CD4-positive, alpha-beta T cell treated with Interleukin-6 at 100 ng/mL for 8 hours (primary cell): ENCODE measurements at places on chromosomes 5 and 9.

DNA sequence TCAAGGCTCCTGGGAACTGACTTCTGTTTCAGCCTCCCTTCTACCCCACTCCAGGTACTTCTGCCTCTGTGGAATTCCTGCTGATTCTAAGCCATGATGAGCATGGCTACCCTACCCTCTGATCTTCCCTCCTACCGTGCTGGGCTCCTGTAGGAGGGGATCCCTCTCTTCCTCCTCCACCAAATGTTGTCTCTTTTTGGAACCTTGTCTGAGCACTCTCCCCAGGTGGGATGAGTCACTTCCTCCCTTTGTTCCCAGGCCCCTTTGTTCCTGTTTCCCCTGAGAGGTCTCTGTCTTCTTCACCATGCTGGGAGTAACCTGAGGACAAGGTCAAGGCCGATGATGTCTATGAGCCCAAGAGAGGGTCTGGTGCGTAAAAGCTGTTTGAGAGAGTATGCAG is 213.2 kb downstream of the GABBR2 start:
- DNase-seq, result no peak

DNA sequence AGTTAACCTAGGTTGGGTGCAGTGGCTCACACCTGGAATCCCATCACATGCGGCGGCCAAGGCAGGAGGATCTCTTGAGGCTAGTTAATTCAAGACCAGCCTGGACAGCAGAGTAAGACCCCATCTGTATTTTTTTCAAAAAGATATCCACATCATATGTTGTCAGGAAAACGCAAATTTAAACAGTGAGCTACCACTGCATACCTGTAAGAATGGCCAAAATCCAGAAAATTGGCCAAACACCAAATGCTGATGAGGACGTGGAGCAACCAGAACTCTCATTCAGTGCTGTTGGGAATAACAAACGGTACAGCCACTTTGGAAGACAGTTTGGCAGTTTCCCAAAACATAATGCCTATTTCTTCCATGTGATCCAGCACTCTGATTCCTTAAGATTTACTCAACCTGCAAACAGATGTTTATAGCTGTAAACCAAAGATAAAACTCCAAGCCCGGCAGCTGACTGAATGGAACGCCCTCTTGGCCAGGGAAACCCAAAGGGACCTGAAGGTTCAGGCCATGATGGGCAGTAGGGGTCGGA is 12.4 kb downstream of the CEL start:
- DNase-seq, result no peak

DNA sequence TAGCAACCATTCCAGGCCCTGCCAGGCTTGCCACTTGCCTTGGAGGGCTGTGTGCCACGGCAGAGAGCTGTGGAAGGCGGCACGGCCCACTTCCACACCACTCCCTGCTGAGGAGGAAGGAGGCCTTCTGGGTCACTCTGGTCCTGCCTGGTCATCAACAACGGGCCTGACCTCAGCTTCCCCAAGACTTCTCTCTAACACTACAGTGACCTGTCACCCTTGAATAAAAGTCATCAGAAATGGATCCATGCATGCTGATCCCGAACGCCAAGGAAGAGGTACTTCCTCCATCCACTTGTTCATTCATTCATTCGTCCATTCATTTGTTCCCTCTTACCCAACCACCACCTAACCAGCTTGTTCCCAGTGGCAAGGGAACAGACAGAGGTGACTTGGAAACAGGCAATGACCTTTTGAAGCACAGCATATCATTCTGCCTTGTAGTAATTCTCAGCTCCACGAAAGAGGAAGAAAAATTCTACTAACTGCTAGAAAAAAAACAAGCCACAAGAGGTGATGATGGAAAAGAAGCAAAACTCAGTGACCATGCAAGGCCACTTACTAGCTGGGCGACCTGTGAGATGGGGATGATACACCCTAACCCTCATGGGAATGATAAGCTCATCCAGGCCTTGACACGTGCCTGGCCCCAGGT is 58.6 kb downstream of the STK10 start:
- DNase-seq, result no peak

GRCh38 chr5:11737010-11737409 is 167.2 kb downstream of the CTNND2 start:
- no peak for DNase-seq

DNA sequence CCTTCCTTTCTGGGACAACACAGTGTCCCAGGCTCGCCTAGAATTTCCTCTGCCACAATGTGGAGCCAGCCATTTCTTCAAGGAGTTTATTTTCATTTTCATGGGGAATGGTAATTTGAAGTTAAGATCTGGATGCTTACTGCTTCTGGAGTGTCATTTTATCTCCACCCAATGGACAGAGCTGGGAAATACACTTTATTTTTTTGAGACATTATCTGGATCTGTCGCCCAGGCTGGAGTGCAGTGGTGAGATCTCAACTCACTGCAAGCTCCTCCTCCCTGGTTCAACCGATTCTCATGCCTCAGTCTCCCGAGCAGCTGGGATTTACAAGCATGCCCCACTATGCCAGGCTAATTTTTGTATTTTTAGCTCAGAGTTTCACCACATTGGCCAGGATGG is 12.7 kb upstream of the THG1L start:
- DNase-seq, result peak; percentile 58

GRCh38 chr9:108786322-108786721 is 69.5 kb downstream of the ACTL7B start:
- no peak for DNase-seq

GRCh38 chr5:7078901-7079300 is 317.0 kb upstream of the ADCY2 start:
- DNase-seq, result no peak

- no peak for DNase-seq
Observed at GRCh38 chr5:180334176-180334575, 19.0 kb downstream of the GFPT2 start.

GRCh38 chr5:118883362-118883761 is 105.0 kb downstream of the DTWD2 start:
- DNase-seq, result no peak

GRCh38 chr5:44372028-44372427 is 17.2 kb downstream of the FGF10 start:
- no peak for DNase-seq

- no peak for DNase-seq
Observed at GRCh38 chr5:76385540-76385939, 17.5 kb upstream of the IQGAP2 start.

- no peak for DNase-seq
Observed at GRCh38 chr9:90996154-90997065, 194.8 kb downstream of the SYK start.

- no peak for DNase-seq
Observed at GRCh38 chr5:76718381-76718832, 2.5 kb downstream of the F2R start.

DNA sequence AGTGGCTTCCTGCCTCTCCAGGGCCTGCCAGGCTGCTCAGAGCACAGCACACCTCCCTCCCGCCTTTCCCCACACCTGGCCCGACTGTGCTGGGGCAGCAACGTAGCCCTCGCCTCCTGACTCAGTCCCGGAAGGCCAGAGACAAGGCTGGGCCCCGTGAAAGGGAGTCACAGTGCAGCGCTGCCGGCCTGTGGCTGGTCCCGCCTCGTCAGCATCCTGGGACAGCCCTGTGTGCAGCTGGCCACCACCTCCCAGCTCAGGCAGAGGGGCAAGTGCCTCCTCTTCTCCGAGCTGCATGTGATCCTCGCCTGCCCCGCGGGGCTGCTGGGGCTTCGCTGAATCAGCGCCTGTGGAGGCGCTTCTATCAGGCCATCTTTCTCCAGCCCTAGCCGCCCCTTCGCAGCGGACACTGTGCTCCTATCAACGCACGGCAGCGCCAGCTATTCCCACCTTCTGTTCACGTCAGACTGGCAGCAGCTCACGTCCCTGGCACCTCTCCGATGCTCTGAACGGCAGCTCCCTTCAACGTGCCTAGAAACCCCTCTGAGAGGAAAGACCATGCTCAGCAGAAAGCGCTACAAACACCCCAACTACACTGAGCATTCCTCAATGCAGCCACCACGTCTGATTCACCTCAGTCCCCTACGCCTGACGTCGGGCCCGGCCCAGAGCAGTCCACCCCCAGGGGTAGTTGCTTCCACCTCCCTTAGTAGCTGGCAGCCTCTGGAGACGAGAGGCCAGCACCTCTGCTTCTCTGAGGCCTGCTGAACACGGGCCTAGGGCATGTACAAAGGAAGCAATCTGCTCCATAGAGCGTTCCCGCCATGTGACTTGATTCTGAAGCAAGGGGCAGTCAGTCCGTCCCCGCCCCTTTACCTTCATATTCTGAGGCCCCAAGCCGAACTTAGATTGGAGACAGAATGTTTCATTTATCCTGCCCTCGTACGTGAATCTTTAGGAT is 78.8 kb downstream of the GPR21 start:
- DNase-seq, result no peak

DNA sequence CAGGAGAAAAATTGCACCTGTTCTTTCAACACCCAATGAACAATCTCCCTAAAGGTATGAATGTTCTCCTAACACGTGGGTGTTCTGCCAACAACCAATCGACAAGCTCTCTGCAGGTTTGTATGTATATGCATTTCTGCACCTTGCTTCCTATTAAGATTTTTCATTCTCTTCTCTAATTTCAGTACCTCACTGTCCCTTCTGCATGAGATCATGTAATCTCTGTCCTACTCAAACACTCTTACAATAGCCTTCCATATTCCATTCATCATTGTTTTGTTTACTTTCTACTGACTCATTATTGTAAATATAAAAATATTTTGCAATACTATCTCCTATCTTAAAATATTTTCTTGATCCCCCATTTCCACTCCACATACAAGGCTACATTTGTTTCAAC is 382.0 kb downstream of the CDH12 start:
- DNase-seq, result no peak
